EH (cell line): ENCODE measurements at places on chromosomes 3 and 15.

DNA sequence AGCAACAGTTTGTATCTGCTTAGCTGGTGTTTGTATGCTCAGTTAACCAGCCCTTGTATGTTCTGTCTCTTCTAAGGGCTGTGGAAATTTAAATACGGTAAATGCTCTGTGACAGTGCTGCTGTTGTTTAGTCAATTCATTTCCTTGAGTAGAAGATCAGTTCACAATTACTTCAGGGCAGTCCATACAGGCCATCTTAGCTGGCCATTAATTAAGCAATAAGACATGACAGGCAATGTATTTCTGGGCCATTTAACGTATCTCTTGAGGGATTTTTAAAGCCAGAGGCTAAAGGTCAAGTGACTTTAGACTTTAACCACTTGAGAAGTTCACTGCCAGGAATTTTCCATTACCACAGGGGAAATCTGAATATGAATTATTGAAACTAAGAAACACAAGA is 351.8 kb downstream of the ZIC1 start:
- DNase-seq = no peak

GRCh38 chr15:100651253-100651652 is 48.9 kb downstream of the ASB7 start:
- DNase-seq = peak; percentile 54

DNA sequence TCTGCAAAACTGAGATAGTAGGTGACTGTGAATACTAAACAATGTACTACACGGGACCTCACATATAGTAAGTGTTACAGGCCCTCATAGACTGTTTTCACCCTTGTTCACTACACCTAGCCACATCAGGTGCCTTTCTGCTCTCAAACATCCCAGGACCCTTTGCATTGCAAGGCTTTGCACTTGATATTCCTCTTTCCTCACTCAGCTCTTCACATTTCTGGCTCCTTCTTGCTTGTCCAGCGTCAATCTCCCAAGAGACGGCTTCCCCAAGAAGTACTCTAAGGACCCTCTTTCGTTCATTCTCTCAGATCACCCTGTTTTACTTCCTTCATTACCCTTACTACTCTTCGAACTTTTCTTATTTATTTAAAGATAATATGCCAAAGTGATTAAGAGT is 10.0 kb downstream of the DENND4A start:
- DNase-seq = no peak

DNA sequence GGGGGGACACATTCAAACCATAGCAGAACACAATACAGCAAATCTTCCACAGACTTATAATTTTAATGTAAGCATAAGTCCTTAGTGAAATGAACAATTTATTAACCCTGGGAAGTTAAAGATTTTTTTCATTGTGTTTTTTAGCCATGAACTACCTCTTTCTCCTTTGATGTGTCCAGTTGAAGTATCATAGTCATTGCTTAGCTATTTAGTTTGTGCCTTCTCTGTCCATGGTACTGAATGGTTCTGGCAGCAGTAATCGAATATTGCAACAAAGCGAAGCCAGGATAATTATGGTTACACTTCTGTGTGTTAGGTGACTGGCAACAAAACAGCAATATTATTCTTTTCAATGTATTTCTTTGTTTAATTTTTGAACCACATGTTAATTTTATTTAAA is 403.0 kb upstream of the ONECUT1 start:
- peak; percentile 3 for DNase-seq

DNA sequence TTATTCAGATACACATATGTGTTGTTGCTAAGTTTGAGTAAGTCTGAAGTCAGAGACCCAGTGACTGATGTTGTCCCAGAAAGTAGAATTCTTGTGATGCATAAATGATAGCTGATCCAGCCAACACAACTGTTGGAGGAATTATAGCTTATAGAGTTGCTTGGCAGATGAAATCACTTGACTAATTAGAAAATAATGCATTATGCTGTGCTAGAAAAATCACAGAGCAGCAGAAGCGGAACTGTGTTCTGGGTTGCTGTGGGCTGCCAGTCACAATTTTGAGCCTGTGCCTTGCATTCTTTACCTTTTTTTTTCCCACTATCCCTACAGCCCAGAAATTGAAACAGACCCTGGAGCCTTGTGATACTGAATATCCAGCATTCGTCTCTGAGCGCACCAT is 90.0 kb upstream of the LRTM1 start:
- DNase-seq = no peak
